Progenitor cell of endocrine pancreas (in vitro differentiated cells): ENCODE measurements at places on chromosomes 7 and 10. TPM values are rescaled to one million over a fixed set of nuclear protein-coding genes. Genes with fewer than 3 reads are reported as not detected.

DNA sequence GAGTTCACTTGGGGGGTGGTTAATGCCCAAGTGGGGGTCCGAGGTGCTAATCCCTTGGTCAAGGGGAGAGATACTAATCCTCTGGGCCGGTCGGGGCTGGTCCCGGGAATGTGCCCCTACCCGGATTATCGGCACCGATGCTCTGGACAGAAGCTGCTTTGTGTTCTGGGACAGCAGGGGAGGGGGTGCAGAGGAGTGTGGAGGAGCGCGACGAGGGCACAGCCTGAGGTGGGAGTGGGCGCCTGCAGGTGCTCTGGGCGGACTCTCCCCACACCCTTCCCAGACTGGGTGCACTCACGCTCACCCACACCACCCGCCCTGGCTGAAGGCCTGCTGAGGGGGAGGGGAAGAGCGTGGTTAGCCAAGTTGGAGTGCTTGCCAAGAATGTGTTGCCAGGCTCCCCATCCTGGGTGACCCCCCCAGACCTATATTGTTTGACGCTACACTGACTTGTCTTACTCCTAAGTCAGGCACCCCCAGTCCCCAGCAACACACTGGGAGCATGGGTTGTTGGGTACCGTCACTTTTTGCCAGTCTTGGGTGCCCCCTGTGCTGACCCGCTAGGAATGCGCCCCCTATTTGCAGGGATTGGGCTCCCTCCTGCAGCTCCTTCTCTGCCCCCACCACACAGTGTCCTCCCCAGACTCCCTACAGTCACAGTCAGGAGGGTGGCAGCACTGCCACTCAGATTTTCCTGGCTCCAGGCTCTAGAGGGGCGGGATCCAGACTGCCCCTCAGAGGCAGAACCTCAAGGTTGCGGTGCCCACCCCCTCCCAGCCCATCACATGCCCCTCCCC is 1.2 kb downstream of the SLC4A2 start:
- peaks cover 37% of the 10 kb centered on the region for H3K4me1 ChIP-seq
- no peak for DNase-seq
- H3K36me3 ChIP-seq, result peaks cover 3% of the 10 kb centered on the region

DNA sequence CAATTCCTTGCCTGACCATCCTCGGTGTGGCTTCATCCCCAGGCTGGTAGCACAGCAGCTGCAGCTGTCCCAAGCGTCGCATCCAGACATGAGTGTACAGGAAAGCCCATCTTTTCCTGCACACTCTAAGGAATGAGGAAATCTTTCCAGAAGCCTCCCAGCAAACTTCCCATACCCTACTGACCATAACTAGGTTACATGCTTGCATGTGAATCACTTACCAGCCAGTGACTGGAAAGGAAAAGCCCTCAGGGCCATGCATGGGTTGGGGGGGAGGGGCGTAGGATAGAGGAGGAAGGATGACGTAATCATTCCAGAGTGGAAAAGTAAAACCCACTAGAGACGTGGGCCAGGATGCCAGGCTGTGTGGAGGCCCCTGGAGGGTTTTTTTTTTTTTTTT is 18.9 kb upstream of the ZNF212 start:
- H3K4me3 ChIP-seq, result no peak overlapping the region
- H3K4me1 ChIP-seq, result no peaks in the 10 kb centered on the region
- DNase-seq, result no peak
- no peaks in the 10 kb centered on the region for H3K27me3 ChIP-seq
- H3K36me3 ChIP-seq, result peaks cover 38% of the 10 kb centered on the region

DNA sequence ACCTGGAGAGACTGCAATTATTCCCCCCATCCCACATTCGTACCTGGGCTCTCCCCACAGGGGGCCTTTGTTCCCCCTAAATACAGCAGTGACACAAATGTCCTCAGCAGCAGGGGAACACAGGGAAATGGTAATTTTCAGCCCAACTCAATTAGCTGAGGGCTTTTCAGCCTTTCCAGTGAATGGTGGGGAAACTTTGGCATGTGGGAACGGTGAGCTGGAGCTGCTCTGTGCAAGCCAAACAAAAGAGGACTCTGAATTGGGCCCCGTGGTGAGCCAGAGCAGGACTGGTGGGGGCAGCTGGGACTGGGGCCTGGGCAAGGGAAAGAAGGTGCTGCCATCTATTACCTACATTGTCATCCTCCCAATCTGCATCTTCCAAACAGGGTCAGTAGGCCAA is 51.0 kb downstream of the FBXW4 start:
- no peak overlapping the region for H3K27ac ChIP-seq
- DNase-seq, result no peak
- no peaks in the 10 kb centered on the region for H3K4me1 ChIP-seq

GRCh38 chr10:26513101-26513500 is 75.0 kb downstream of the APBB1IP start:
- no peaks in the 10 kb centered on the region for H3K27me3 ChIP-seq
- no peak overlapping the region for H3K4me3 ChIP-seq
- DNase-seq, result no peak
- peaks cover 14% of the 10 kb centered on the region for H3K36me3 ChIP-seq

DNA sequence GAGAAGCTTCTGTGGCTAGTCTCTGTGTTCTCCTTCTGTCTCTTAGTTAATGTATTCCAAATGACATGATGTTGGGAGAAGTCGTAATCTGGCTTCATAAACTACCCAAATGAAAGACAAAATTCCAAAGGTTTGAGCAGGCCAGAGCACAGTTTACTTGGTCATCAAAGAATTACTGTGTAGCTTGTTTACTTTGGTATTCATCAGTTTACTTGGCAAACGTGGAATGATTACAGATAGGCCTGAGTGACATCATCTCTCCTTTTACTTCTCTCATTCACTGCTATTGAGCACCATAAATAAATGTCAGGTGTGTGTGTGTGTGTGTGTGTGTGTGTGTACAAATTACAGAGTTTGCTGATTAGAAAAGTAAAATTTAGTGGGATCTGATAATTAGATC is 327.3 kb downstream of the PHTF2 start:
- H3K27ac ChIP-seq, result no peak overlapping the region
- H3K27me3 ChIP-seq, result no peaks in the 10 kb centered on the region
- H3K4me3 ChIP-seq, result no peak overlapping the region
- no peaks in the 10 kb centered on the region for H3K36me3 ChIP-seq
- no peak for DNase-seq
- peaks cover 10% of the 10 kb centered on the region for H3K4me1 ChIP-seq

DNA sequence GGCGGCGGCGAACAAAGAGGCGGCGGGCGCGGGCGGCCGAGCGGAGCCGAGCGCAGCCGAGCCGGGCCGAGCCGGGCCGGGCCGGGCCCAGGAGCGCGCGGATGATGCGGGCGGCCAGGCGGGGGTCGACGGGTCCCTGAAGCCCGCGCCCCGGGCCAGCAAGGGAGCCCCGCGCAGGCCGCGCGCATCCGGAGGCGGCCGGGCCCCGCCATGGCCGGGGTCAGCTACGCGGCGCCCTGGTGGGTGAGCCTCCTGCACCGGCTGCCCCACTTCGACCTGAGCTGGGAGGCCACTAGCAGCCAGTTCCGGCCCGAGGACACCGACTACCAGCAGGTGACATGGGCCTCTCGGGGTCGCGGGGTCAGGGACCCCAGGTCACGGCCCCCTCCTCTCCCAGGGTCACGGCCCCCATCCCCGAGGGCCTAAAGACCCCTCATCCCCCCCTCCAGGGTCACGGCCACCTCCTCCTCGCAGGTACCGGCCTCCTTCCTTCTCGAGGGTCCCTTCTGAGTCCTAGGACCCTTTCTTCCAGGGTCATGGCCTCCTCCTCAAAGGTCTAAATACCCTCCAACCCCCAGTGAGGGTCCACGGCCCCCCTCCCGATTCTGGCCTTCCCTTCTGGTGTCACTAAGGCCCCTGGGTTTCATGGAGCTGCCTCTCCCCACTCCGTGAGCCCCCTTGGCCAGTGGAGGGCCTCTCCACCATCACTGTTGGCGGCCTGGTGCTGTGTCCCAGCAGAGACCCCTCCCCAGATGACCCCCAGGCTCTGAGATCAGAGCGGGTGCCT is at the start of gene TTYH3:
Gene TTYH3 (plus strand): TSS at position 41 of the 787 bp plus-strand sequence. CDS start 170 bp downstream, at position 211.
- H3K27me3 ChIP-seq, result peaks cover 3% of the 10 kb centered on the region
- H3K4me3 ChIP-seq, result peak within 1 kb of the TSS; percentile 93
- no peaks in the 10 kb centered on the region for H3K36me3 ChIP-seq
- peak within 1 kb of the TSS; percentile 94 for H3K27ac ChIP-seq

- no peaks in the 10 kb centered on the region for H3K27me3 ChIP-seq
- H3K4me1 ChIP-seq, result peaks cover 24% of the 10 kb centered on the region
- no peak overlapping the region for H3K4me3 ChIP-seq
- H3K27ac ChIP-seq, result no peak overlapping the region
- H3K36me3 ChIP-seq, result peaks cover 16% of the 10 kb centered on the region
These were observed 86.8 kb downstream of the SEMA3C start for GRCh38 chr7:80832006-80832405.

DNA sequence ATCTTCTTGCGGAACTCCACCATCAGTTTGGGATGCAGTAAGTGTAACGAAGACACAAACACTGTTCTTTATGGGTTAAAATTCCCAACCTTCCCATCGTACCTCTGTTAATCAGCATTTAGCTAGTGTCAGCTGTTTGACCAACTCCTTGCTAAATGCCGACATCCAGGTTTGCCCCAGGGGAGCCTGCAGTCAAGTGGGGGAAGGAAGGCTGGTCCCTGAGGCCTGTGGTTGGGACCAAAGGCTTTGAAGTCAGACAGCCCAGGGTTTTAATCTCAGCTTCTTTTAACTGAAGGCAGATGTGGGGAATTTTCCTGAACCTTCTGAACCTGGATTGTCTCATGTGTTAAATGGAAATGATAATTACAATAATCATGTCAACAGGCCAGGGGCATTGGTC is 443.7 kb downstream of the GLRX3 start:
- no peak overlapping the region for H3K27ac ChIP-seq
- H3K4me1 ChIP-seq, result no peaks in the 10 kb centered on the region
- no peak overlapping the region for H3K4me3 ChIP-seq
- DNase-seq, result no peak
- peaks cover 37% of the 10 kb centered on the region for H3K27me3 ChIP-seq

GRCh38 chr10:7485799-7486198 is 75.0 kb upstream of the SFMBT2 start:
- H3K4me3 ChIP-seq, result no peak overlapping the region
- no peaks in the 10 kb centered on the region for H3K36me3 ChIP-seq
- no peak overlapping the region for H3K27ac ChIP-seq

DNA sequence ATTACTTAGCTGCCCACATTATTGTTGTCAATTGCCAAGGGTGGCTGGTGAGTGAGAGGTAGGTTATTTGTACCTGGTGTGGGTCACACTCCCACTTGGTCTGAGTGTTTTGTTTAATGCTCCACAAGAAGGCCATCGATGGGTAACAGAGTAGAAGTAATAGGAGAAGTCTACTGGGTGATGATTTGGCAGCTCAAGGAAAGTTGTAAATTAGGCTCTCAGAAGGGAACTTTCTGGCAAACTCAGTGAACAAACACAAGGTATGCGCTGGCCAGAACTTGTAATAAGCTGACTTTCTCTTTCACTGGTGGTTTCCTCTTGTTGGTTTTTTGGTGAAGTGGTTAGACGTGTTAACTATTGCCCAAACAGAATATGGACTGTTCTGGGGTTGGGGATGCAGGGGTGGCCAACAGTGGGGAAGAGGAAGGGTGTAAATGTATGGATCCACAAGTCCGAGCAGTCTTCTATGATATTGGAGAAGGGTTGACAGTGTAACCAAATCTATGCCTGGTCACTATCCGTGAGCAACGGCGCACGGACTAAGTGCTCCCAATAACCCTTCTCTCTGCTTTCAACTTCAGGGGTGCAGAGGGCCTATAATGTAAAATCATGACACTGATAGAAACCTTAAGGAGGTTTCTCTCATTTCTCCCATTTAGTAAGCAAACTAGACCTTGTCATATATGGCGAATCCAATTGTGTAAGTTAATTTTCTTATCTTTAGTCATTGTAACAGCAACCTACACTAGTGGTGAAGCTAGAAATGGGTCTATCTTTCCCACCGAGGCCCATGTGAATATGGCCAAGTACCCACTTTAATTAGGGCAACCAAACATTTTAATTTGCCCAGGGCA is 212.8 kb downstream of the PTEN start:
- no peaks in the 10 kb centered on the region for H3K27me3 ChIP-seq
- H3K36me3 ChIP-seq, result no peaks in the 10 kb centered on the region
- H3K27ac ChIP-seq, result no peak overlapping the region
- DNase-seq, result no peak
- H3K4me3 ChIP-seq, result no peak overlapping the region
- peaks cover 19% of the 10 kb centered on the region for H3K4me1 ChIP-seq

DNA sequence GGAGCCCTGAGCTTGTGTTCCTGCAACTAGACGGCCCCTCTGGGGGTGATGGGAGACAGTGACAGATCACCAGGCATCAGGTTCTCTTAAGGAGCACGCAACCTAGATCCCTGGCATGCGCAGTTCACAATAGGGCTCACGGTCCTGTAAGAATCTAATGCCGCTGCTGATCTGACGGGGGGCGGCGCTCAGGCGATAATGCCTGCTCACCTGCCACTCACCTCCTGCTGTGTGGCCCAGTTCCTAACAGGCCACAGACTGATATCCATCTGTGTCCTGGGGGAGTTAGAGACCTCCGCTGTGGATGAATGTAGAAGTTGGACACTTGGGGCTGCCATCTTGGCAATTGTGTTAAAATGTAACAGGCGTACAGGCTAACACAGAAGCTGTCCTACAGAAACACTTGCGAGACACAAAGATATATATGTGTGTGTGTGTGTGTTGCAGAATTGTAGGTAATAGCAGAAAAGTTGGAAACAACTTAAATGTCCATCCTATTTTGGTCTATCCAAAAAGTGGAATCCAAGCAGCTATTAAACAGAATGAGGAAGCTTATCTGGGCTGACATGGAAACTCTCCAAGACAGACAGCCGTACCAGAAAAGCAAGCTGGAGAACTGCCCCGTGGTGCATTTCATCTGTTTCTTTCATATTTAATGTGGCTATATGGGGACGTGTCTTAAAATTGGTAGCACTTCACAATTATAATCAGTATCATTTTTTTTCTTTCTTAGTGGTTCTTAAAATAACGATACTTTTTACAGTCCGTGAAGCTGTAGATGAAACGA is 82.8 kb downstream of the MKI67 start:
- H3K27ac ChIP-seq, result no peak overlapping the region
- no peak for DNase-seq
- peaks cover 11% of the 10 kb centered on the region for H3K27me3 ChIP-seq
- H3K4me3 ChIP-seq, result no peak overlapping the region
- H3K4me1 ChIP-seq, result peaks cover 10% of the 10 kb centered on the region
- H3K36me3 ChIP-seq, result no peaks in the 10 kb centered on the region

- no peaks in the 10 kb centered on the region for H3K4me1 ChIP-seq
- no peak overlapping the region for H3K27ac ChIP-seq
- no peaks in the 10 kb centered on the region for H3K36me3 ChIP-seq
- peaks cover 12% of the 10 kb centered on the region for H3K27me3 ChIP-seq
These were observed 31.8 kb upstream of the DPYSL4 start for GRCh38 chr10:132154931-132155330.

DNA sequence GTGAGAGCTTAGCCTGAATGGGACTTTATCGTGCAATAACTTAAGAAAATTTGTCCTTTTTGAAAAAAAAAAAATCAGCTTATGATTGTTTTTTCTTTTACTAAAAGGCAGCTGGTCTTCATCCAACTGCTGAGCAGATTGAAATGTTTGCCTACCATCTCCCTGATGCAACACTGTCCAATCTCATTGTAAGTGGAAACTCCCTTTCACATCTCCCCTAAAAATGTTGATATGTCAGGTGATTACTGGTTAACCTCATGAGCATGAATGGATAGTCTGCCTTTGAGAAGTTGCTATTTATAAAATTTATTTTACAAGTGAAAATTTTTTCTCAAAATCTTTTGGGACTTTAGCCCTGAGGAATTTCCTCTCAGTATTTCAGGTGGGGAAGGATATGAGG is 17.8 kb upstream of the HKDC1 start:
- H3K27me3 ChIP-seq, result no peaks in the 10 kb centered on the region
- DNase-seq, result no peak
- H3K4me3 ChIP-seq, result no peak overlapping the region
- no peak overlapping the region for H3K27ac ChIP-seq
- H3K4me1 ChIP-seq, result no peaks in the 10 kb centered on the region

PDE6C gene
- not detected in 2 replicates for total RNA-seq

SND1 gene
- total RNA-seq, result 213 and 237 TPM in 2 replicates

ATP6V0A4 gene
- 0.50 and 0.89 TPM in 2 replicates for total RNA-seq
